Activated naive CD8-positive, alpha-beta T cell treated with anti-CD3 and anti-CD28 coated beads, Interleukin-2, amount 10 ng/mL, durations not matched to agents 7 days and 5 days (primary cell): ENCODE measurements at places on chromosomes 2 and 18. TPM values are rescaled to one million over a fixed set of nuclear protein-coding genes. Genes with fewer than 3 reads are reported as not detected.

DNA sequence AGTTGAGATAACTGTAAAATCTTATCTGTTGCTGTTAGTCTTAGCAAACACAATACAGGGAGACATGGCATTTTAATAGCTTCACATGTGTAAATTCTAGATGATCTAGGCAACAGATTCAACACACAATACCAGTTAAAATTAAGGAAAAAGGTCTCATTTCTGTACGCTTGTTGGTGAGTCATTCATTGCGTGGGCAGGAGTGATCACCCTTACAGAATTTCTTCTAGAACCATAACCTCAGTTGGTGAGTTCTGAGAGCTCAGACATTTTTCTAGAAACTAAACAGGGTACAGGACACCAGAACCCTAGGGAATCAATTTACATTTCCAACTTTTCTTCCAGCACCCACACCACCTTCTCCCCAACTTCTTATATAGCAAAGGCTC, 81.9 kb downstream of the SLC8A1 start:
- DNase-seq, result no peak

DNA sequence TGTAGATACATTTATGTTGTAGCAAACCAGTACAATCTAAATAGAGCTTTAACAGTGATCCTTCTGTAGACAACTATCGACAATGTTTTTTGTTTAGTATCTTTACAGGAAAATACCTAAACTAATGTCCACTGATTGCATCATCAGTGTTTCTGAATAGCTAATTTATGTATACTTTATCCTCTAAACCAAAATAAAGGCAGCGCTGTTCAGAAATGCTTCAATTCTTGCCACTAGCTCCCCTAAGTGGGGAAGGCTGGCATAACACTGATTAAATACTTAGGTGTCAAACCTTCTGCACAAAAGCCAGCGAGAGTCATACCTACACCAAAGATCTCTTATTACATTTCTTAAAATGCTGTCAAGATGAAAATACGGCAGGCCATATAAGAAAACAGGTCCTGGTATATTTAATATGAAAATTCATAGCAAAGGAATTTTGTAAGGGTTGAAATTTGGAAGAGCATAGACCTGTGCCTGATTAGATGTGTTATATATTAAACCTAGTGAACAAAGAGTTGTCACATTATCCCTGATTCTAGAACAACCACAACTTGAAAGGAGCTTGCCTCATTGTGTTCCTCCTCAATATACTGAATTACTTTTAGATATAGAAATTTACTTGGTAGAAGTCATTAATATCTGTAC, 1693.4 kb upstream of the SLC39A10 start:
- DNase-seq, result no peak

GRCh38 chr2:96546321-96546720, 9.8 kb downstream of the ARID5A start:
- DNase-seq, result no peak

DNA sequence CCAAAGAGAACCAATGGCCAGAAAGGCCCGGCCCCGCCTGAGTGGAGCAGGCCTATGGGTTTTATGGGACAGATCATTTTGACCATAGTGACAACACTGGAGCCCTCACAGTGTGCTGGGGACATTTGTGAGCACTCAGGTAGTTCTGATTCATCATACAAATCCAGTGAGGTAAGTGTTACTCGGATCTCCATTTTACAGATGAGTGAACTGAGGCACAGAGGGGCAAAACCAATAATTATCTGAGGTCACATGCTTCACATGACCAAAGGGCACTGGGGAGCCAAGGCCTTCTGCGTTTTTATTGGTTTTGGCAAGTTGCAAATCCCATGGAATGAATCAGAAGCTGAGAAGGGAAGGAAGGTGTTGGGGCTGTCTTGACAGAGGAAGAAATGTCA, 111.5 kb upstream of the MGAT5 start:
- DNase-seq, result no peak

DNA sequence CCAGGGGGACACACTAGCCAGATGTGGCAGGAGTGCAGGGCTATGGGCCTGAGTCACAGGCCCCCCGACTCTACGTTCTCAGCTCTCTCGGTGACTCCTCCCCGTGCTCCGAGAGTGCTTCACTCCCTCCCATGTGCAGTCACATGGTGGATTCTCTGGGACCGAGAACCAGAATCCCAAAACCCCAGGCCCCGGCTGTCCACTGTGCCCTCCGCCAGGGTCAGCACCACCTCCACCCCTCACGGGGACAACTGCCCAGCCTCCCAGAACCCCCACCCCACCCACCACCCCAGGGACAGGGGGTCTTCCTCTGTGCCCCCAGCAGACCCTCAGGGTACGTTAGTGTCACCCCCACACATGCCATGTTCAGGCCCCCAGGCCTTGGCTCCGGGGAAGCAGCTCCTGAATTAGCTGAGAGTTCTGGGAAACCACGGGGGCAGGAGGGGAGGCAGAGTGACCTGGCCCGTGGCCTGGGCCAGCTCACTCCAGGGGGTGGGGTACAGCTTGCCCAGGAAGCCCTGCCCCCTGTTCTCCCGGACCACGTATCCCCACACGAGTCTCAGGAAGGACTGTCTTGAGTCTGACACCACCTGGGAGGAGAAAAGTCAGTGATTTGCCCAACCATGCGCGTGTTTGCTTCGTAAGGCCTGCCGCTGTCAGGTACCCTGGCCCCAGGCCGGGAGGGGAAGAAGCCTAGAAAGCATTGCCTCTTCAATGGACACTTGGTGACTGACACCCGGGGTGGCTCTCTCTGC, 4.4 kb downstream of the RAMP1 start:
- no peak for DNase-seq

DNA sequence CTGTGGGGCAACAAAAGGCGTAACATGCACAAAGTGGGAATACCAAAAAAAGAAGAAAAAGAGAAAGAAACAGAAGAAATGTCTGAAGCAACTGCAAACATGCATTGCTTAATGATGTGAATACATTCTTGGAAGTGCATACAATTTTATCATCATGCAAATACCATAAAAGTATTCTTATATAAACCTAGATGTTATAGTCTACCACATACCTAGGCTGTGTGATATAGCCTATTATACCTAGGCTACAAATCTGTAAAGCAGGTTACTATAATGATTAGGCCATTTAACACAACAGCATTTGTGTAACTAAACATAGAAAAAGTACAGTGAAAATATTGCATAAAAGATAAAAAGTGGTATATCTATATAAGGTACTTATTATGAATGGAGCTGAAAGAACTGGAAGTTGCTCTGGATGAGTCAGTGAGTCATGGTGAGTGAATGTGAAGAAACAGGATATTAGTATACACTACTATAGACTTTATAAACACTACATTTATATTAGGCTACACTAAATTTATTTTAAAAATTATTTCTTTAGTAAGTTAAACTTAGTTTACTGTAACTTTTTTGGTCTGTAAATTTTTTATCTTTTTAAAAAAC, 319.4 kb upstream of the KCNH7 start:
- DNase-seq, result no peak

The UGT1A4 gene
- total RNA-seq, result not detected

The DNAJC27 gene
- 9.3 TPM for total RNA-seq

The MC4R gene
- total RNA-seq, result not detected

The CYS1 gene
- total RNA-seq, result 0.11 TPM

The CHRNG gene
- total RNA-seq, result not detected

The OXER1 gene
- not detected for total RNA-seq

The CHRNA1 gene
- total RNA-seq, result not detected

The RAX gene
- not detected for total RNA-seq
